Glomerular endothelial cell (primary cell): ENCODE measurements at places on chromosomes 11 and 22. TPM values are rescaled to one million over a fixed set of nuclear protein-coding genes. Genes with fewer than 3 reads are reported as not detected.

The OR51I1 gene
- not detected in 2 replicates for total RNA-seq

The TBX1 gene
- 0.63 and 3.6 TPM in 2 replicates for total RNA-seq

The ZNF214 gene
- total RNA-seq = 0.41 and 0.44 TPM in 2 replicates

The SNRPD3 gene
- 163 and 240 TPM in 2 replicates for total RNA-seq

The C22orf42 gene
- total RNA-seq = not detected in 2 replicates
